GM06990 (cell line): ENCODE measurements at places on chromosomes 2 and 18.

DNA sequence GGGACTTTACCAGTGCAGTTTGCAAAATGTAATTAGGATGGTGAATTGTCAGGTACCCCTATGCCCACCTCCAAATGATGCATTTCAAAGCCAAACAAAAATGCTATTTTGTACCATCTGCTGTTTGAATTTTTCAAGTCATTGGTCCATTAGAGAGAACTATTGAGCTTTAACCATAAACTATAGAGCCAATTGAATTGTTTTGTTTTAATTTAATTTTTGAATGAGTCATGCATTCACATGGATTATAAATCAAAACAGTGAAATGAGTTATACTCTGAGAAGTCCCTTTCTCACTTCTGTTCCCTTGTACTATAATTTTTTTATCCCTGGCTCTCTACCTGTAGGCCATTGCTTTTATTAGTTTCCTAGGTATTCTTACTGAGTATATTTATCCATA lies 140.6 kb upstream of the LYPD6 start:
- no peak for DNase-seq

GRCh38 chr2:236047176-236047575 lies 121.0 kb downstream of the GBX2 start:
- no peak for DNase-seq

DNA sequence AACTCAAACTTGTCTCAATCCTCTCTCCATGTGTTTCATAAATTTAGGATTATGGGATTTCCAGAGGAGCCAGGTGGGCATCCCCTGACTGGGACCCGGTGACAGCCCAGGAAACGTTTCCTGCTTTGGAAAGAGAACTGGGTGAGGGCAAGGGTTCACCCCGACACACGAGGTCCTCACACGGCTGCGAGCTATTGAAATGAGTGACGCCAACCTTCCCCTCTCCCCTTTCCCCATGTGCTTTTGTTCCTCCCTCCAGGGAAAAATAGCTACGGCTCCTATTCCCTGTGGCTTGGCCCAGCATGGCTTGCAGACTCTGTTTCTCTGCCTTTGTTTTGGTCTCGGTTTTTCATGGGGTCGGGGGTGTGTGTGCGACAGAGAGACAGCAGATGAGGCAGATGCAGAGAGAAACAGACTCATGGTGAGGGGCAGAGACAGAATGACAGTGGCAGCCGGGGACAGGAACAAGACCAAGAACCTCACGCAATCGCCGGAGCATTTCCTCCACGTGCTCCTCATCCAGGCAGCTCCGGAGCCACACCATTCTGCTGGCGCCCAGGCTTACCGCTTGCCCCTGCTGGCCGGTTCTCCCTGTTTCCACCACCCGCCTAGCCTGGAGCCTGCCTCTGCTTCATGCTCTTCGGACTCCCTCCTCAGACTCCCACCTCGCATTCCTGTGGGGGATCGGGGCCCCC lies 238.5 kb downstream of the DYSF start:
- no peak for DNase-seq

GRCh38 chr2:231326404-231326803 lies 69.1 kb upstream of the B3GNT7 start:
- no peak for DNase-seq

GRCh38 chr2:185507719-185508118 lies 230.9 kb upstream of the FSIP2 start:
- DNase-seq = no peak

GRCh38 chr2:126776255-126776654 lies 120.3 kb downstream of the GYPC start:
- no peak for DNase-seq

- peak; percentile 57 for DNase-seq
Measured at GRCh38 chr2:64142741-64143168, 1.5 kb downstream of the PELI1 start.

- DNase-seq = no peak
Measured at GRCh38 chr18:62030091-62030985, 137.5 kb upstream of the RNF152 start.

DNA sequence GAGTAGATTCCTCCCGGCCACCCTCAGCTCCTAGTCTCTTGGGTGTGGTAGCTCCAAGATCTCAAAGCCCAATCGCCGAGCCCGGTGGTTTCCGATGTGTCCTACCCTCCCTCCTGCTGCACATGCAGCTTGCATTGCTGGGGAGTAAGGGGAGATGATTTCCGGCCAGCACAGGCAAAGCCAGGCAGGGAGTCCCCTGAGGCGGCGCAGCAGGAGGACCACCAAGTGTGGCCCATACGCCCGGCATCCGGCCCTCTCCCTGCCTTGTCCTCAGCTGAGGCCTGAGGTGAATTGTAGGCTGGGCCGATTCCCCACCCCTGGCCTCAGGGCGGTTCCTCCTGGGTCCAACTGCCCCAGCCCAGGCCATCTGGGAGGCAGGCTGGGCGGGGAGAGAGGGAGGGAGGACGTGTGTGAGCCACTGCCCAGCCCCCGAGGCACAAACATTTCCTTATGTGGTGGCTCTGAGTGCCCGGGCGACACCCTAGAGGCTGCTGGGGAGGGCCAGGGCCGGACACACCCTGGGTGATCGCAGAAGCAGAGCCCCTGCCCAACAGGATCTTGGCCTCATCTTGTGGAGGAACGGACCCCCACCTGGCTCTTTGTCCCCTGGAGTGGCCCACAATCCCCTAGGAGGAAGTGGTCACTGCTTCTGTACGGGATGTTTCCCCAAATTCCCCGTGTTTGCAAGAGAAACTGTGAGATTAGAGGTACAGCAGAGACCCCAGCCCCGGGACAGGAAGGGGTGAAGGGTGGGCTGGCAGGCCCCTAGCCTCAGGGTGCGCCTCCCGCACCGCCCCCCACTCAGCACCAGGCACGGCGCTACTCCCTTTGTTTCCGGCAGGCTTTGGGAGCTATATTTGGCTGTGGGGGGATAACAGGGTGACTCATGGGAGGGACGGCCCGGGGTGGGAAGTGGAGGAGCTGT lies 41.9 kb upstream of the PTMA start:
- DNase-seq = peak; percentile 87

DNA sequence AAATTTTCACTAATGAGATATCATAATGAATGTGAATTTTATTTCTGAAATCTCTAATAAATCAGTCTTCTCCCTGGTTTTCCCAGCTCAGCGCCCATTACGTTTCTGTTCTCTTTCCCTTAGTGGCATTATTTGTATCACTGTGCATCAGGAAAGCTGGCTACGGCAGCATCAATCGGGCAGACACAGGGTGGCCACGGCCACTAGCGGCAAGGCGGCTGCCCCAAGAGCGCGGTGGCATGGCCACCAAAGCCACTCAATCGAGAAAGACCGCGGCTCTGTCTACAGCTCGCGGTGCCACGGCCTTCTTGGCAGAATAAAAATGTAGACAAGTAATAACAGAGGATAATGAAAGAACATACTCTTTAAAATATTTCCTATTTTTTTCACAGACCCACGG lies 168.0 kb downstream of the RPIA start:
- DNase-seq = no peak

DNA sequence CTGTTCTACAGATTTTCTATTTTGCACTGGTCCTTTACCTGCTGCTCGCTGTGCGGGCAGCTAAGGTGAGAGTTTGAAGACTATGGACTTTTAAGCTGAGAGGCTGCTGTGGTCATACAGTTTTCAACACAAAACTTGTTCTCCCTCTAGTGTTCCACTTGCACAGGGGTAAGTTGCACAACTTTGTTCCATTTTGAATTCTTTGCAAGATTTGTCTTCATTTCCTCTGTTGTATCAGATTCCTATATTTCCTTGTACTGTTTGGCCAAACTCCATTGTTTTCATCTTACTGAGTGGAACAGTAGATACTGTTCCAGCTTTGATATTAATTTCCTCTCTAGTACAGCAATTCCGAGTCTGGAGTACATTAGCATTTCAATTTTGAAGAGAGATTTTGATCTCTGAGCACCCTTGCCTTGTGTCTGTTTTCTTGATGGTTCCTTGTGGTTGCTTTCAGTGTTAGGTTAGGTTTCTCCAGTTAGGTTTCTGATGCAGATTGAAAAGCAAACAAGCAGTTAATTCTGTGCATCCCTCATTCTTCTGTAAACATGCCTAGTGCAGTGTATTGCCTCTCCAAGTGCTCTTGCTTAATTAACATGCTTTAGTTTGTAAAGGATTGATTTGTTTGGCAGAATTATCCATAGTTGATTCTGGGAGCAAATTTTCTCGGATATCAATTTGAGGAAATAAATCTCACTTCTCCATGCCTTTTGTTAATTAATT lies 188.8 kb downstream of the PTPRM start:
- DNase-seq = no peak

DNA sequence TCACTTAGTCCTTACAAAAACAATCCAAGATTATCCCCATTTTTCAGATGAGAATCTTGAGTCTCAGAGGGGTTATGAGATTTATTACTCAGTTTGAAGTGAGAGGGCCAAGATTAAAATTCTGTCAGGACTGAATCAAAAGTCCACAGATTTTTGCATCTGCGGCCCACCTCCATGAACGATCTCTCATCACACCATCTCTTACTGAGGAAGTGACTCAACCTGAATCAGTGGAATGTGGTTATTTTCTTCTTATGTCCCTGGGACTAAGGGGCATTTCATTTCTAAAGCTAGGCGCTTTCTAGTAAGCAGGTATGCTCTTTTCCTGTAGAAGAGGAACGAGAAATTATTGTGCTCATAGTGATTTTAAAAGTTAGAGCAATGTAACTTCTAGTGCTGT lies 360.3 kb upstream of the SPHKAP start:
- no peak for DNase-seq

- no peak for DNase-seq
Measured at GRCh38 chr2:238894950-238895298, 47.0 kb downstream of the TWIST2 start.

DNA sequence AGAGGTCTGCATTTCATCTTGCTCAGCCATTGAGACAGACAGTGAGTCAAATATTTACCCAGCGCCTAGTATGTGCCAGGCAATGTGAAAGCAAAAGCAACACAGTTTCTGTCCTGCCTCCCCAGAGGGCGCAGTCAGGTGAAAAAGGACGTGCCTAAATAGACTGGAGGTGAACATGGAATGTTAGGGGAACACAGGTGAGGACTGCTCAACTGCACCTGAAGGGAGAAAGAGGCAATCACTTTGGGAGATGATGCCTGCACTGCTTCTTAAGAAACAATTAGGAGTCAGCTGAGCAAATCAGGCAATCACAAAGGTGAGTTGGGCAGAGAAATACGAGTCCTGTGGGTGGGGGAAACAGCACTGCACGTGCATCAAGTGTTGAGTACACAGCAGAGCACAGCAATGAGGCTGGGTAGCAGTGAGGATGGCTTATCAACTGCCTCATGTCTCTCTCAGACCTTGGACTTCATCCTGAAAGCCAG lies 218.3 kb upstream of the SMAD7 start:
- peak; percentile 31 for DNase-seq

DNA sequence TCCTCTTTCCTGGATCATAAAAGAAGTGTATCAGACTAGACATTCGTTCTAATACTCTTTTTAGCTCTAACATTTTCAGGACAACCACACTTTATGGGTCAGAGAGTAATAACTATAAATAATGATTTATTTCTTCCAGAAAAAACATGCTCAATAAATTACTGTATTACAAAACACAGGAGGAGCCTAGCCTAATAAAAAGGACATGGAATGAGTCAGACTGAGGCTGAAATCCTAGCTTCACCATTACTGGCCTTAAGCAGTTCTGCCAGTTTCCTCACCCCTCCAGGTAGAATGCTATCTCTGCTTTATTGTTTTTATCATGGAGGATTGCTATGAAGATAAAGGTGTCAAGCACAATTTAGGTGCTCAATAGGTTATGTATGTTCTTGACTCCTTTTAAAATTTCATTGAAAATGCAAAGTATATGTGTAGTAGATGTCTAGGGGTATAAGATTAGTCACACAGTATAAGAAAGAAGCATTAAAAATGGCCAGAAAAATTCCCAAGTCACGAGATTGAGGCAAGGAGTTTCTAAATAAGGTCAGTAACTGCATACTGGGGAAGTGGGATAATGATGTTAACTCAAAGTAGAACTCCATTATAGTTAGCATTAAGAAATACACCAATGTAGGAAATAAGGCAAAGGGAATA lies 105.5 kb upstream of the NEUROD1 start:
- DNase-seq = no peak

GRCh38 chr2:7626139-7626537 lies 708.9 kb downstream of the RNF144A start:
- no peak for DNase-seq

- DNase-seq = peak; percentile 6
Measured at GRCh38 chr2:199646439-199646838, 188.7 kb upstream of the SATB2 start.

DNA sequence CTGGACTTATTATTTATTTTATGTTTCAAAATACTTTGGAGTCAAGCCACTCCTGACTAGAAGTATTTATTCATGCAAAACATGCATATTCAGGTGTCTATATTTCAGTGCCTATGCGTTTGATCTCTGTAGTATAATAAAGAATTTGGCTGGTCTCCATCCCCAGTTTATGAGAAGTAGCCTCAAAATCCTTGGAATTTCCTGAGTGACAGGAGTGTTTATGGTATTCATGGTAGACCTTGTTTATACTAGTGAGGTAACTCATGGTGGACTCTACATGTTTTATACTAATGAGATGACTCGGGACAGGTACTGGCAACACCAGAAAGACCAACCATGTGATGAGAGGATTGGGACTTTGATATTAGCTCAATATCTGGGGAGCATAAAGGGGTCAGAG lies 43.9 kb upstream of the CSRNP3 start:
- DNase-seq = no peak

DNA sequence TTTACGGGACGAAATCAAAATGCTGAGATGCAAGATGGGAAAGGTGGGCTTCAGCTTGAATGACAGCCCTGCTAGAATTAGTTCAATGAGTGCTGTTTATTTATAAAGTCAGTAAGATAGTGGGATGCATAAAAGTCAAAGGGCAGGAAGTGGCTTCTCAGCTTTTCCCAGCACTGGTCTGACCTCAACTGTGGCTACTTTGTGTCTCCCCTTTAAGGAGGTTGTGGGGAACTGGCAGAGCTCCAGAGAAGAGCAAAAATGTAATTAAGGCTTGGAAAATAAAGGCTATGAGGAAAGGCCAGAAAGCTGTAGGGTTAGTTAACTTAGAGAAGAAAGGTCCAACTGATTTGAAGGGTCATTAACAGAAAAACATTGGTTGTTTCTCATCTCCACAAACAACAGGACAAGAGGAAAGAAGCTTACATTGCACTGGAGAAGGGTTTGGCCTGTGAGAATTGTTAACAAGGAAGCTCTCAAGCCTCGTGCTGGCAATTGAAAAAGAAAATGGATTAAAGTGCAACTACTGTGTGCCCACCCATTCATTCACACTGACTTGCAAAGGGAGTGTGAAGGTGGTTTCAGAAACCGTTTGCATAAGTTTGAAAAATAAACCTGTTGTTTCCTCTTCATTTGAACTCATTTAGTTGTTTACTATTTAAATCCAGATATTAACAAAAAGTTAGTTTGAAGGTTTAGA lies 68.8 kb upstream of the CD28 start:
- no peak for DNase-seq

DNA sequence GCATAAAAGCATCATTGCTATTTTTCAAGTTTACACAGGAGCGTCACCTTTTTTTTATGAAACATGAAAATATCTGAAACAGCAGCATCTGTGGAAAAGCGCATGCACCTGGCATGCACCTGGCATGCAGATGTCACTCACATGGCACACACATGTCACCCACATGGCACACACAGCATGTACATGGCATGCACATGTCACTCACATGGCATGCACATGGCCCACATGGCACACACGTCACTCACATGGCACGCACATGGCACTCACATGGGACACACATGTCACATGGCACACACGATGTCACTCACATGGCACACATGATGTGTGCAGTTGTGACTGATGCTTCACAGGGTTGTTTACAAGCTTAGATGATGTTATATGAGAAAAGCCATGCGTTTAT lies 188.0 kb downstream of the ZNF407 start:
- no peak for DNase-seq
